ENCODE measurements at places on chromosomes 4 and X.

GRCh38 chr4:37864786-37865185, 26.1 kb upstream of the TBC1D1 start:
- DNase-seq, result no peak

- no peak for DNase-seq
Observed at GRCh38 chr4:112726041-112726440, 89.1 kb downstream of the LARP7 start.

GRCh38 chr4:151344948-151345347, 19.5 kb upstream of the SH3D19 start:
- no peak for DNase-seq

- DNase-seq, result no peak
Observed at GRCh38 chr4:176788971-176789370, 3.8 kb downstream of the VEGFC start.

GRCh38 chrX:107547621-107548020, 80.7 kb upstream of the PRPS1 start:
- no peak for DNase-seq

DNA sequence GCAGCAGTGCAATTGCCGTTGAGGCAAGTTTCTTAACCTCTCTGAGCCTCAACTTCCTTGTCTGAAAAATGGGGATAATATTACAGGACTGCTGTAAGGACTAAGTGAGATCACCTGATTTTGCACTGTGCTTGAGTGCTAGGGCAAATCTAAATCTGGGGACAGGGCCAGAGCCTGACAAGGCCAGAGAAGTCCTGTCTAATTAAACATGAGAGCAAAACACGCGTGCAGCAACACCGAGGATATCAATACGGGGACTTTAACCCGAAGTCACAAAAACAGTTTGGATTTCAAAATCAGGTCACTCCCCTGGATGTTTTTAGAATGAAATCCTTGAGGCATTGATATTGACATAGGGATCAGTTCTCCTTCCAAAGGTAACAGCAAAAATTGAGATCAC, 5.7 kb upstream of the GJB1 start:
- no peak for DNase-seq

- no peak for DNase-seq
Observed at GRCh38 chrX:47047989-47048388, 30.3 kb upstream of the RGN start.

GRCh38 chr4:17915439-17915838, 104.7 kb downstream of the NCAPG start:
- no peak for DNase-seq

DNA sequence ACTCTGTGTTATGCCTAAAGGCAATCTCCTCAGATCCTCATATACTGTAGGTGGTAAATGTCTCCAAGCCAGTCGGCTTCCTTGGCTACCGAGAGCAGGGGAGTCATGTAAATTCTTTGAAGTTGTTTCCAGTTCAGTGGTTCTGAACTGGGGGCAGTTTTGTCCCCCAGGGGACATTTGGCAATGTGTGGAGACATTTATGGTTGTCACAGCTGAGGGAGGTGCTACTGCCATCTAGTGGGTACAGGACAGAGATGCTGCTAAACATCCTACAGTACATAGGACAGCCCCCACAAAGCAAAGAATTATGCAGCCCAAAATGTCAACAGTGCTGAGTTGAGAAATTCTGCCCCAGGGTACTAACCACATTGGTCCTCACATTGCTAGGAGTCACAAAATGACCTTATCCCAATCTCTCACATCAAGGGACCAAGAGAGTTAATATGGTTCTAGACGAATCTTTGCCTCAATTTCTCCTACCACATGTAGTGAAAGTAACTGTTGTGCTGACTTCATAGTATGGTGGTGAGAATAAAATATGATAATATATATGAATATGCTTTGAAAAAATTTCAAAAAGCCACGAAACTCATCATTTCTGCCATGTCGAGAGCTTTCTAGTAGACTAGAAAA, 104.4 kb upstream of the ARHGAP24 start:
- DNase-seq, result peak; percentile 22

DNA sequence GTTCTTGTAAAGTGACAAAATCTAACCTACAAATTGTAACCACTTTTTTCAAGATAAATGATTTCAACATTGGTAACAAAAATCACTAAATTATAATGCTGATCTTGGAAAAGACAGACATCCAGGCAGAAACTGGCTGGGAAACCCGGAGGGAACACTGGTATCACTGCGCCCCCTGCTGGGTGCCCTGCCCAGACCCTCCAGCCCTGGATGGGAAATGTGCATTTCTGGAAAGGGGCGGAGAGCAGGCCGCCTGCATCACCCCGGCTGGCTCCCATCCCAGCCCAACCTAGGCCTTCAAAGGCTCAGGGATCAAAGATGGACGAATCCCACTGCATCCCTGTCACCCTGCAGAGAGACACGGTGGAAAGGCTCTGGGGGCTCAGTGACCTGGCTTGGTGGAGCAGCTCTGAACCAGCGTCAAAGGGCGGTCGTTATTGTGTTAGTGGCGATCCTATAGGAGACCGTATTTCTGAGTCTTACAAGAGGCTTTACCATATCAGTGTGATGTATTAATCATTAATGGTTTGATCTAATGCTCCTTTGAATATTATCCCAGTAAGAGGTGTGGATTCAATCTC, 37.3 kb downstream of the ACOX3 start:
- peak; percentile 88 for DNase-seq

DNA sequence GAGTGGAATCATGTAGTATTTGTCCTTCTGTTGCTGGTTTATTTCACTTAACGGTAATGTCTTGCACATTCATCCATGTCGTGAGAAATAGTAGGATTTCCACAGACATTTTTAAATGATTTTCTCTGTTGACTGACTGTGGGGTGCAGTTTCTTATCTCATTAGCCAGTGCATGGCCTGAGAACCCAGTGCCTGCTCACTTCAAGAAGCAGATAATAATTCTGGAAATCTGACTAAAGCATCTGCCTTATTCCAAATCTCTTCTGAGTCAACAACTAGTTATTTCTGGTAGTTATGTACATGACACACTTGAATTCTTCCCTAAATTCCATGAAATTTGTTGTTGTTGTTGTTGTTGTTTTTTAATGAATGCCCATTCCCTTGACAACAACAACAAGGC, 77.6 kb downstream of the NPFFR2 start:
- no peak for DNase-seq
